ENCODE measurements at places on chromosomes 2 and 18.

DNA sequence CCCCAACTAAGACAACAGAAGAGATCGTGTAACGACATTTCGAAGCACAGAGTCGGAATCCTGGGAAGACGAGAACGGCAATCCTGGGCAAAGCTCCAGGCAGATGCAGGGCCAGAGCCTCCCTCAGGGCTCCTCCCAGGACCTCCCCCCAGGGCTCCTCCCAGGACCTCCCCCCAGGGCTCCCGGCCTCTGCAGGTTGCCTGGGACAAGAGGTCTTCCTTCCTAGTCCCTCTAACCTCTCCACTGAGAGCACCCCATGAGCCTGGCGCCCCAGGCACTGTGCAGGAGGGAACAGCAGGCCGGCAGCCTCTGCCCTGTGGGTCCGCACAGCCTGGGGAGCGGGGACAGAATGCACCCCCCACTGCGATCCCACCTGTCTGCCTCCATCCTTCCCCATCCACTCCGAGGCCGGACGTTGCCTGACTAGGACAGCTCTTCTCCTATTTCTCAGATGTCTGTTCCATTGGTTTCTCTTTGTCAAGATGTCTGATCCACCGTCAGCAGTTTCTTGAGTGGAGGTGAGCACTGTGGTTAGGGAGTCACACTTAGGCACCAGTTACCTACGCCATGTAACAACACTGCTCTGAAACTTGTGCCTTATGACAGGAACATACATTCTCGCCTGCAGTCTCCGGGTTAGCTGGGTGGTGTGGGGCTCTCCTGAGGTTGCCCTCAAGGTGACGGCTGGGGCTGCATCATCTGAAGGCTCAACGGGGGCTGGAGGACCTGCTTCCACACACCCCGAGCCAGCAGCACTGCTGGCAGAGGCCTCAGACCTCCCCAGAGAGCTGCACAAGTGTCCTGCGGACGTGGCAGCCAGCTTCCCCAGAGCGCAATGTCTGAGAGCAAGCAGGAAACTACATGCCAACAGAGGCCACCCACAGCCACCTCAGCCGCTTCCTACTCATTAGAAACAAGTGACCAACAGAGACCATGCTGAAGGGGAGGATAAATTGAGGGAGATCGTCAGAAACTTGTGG is 28.9 kb downstream of the ADI1 start:
- DNase-seq: no peak

GRCh38 chr2:225042800-225043167 is 516 bp upstream of the DOCK10 start:
- no peak for DNase-seq

DNA sequence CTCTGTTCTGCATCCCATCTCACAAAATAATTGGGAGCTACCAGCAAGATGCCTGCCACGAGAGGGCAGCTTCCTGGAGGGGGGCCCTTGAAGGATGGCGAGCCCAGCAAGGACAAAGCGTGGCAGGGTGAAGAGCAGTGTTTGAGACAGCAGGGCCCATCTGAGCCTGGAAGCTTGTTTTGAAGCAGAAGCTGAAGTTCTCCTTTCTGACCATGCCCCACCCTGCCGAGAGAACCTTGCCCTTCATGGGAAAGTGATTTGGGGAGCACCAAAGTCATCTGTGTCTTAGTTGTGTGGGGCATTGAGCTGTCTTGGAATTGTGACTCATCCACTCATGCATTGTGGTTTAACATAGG is 216.3 kb downstream of the BCL11A start:
- DNase-seq: no peak

- no peak for DNase-seq
These were observed 178.9 kb downstream of the AGAP1 start for GRCh38 chr2:235672720-235673119.

GRCh38 chr2:240789051-240789453 is 31.0 kb downstream of the KIF1A start:
- DNase-seq: no peak

DNA sequence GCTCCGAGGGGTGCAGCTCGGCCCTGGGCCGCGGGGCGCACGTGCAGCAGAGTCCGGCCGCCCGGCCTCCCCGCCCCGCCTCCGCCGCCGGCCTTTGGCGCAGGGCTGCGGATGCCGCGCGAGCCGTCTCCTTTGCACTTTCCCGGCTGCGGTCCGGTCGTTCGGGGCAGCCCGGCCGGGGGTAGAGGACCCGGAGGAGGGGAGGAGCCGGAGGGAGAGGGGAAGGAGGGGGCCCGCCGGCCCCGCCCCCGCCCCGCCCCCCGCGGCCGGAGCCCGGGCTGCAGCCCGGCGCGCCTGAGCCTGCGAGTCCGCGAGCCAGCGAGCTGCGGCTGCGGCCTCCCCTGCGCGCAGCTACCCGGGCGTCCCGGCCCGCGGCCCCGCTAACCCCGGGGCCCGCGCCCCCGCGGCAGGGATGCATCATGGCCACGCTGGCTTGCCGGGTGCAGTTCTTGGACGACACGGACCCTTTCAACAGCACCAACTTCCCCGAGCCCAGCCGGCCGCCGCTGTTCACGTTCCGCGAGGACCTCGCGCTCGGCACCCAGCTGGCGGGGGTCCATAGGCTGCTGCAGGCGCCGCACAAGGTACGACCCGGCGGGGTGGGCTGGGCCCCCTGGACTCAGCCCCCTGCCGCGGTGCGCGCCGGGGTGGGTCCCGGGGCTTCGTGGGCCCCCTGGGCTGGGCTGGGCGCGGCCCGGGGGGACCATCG is at the start of gene FHOD3:
TSS of gene FHOD3 (plus strand) at position 297 of the 709 bp plus-strand sequence. CDS start at position 420, 123 bp downstream.
- no peak for DNase-seq

- no peak for DNase-seq
These were observed 55.6 kb upstream of the MAP4K3 start for GRCh38 chr2:39492716-39493115.

DNA sequence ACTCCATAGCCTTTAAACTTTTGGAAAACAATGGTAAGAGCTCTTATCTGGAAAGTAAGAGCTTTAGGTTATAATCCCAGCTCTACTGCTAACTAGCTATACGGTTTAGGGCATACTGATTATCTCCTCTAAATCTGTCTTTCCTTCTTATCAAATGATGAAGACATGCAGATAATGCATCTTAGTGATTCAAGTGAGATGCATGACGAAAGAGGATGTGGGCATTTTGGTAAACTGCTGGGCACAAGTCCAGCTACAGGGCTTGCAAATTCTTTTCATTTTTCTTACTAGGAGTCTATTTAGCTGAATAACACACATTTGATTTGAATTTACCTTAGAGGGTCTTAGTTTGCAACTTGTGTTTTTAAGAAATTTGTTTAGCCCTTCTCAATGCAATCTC is 1604.8 kb upstream of the ZEB2 start:
- peak; percentile 13 for DNase-seq

DNA sequence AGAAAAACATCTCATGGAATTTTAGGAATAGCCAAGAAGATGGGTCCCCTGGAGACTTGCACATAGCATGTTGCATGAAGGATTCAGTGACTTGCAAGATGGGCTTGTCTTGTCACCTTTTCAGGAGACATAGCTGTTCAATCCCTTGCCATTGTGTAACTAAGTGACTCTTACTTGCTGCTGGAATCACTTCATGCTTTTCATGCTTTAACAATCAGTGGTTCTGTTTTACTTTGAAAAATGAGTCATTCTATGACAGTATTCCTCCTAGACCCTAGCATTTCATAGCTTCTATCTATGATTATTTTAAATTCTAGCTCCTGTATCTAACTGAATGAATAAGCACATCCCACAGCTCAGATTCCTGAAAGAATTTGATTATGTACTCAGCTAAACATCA is 2.8 kb downstream of the KYNU start:
- no peak for DNase-seq

DNA sequence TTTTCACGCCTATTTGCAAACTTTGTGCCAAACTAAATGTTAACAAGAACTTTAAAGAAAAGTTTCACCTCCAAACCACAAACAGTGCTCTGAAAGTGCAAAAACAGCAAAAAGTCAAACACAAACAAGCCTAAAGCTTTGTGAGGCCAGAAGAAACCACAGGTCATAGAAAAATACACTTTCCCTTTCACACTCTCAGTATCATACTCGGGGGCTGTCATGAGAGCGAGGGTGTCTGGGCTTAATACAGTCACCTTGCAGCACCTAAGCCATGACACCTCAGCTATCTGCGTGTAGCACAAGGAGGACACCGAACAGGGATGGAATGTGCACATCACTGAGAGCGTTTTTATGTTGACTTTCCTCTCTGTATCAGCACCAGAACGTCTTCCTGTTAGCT is 26.6 kb upstream of the SEH1L start:
- DNase-seq: no peak

DNA sequence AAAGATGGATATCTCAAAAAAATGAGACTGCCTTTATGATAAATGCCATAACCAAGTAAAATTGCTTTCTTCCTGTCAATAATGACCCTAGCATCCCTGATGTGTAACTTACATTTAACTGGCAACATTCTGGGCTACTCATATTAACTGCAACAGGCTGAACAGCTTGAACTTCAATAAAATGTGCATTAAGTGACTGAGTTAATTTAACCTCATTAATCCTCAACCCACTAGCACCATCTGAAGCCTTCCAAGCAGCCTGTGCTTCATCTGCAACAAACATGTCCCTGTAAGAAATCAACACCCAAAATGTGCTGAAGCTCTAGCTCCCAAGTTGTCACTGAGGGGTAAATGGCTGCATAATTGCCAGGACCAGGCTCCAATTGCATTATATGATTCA is 296.2 kb upstream of the ZC3H15 start:
- no peak for DNase-seq

DNA sequence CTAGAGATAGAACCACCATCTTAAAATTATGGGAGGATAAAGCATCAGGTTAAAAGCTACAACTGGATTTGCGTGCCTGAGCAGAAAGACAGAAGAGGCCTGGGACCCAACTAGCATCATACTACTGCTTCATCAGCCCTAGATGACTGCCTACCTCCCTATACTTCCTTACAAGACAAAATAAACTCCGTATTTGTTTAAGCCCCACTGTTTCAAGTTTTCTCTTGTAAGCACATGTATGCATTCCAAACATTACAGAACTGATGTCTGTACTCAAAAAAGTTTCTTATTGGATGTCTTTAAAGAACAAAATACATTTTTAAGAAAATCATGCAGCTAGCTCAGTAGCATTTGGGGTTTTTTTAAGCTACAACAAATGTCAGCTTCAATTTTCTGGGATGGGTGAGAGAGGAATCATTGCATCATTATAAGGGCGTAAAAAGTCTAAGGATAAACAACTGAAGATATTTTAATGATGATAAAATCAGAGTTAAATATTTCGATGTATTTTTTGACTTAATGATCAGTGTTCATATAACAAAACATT is 213.1 kb downstream of the EXOC6B start:
- no peak for DNase-seq

- no peak for DNase-seq
These were observed 141.1 kb downstream of the CDH20 start for GRCh38 chr18:61474341-61474740.

GRCh38 chr2:215697003-215697402 is 261.1 kb upstream of the FN1 start:
- no peak for DNase-seq

DNA sequence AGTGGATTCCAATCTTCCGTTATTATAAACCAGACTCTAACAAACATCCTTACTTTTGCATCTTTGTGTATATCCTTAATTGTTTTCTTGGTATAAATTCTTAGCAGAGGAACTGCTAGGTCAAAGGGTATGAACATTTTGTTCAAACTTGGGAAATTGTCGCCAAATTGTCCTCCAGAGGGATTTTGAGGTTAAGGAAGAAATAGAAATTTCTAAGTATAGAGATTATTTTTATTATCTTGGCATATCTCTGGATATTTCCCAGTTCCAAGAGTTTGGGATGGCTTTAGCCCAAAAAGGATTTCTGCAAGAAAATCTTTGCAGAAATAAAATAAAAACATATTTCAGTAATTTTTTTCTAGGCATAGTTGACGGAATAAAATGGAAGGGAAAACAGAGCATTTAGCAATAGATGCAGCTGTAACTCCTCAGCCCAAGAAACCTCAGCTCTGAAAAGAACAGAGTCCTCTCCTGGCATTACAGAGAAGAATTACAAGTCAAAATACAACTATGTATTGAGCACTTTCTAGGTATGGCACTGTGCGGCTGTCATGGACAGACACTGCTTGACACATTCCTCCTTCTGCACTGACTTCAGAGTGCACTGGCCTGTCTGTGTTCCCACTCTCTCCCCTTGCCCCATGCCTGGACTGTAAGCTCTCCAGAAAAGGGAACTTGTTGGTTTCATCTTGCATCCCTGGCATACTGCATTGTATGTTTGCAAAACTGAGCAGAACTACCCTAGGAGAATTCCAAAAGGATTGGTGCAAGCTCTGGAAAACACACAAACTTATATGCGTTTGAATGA is 117.3 kb upstream of the STON1 start:
- DNase-seq: peak; percentile 20

DNA sequence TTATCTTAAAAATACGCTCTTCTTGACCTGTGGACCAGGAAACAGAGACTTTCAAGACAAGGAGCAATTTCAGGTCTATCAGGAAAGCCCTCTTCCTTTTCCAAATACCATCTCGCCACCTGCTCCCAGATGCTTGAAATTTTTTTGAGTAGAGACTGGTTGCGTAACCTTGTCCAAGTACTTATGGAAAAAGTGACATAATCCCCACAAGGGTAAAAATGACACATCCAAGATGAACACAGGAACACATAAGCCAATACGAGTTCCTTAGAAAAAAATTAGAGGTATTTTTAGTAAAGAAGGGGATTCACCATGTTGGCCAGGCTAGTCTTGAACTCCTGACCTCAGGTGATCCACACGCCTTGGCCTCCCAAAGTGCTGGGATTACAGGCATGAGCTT is 1.8 kb downstream of the SERPINB13 start:
- DNase-seq: peak; percentile 47

DNA sequence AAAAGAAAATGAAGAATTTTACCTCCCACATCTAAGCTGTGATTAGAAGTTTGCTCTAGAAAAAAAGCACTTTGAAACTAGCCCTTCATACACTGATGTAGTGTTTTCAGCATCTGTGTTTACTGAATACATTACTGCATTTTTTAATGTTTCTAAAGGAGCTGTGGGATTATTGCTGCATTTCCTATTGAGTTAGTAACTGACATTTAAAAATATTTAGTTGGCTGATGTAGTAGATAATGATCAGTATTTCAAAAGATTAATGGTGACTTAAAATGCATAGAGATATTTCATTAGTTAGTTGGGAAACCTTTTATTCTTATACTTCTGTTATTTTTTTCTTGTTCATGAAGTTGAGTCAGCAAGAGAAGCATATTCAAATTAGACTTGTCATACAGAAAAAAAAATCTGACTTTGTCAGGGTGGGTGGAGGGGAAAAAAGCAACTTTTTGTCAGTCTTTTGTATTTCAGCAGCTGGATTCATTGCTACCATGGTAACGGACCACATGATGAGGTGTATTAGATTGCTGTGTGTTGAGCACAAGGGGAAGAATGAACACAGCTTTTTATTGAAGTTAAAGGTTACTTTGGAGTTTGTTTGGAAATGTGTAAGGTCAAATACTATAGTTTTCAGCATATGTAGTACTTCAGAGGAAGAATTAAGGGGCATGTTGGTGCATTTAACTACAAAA is at the start of gene DTNA:
TSS of gene DTNA (plus strand) at position 549 of the 692 bp plus-strand sequence. CDS start 45,679 bp downstream, outside the sequence.
- DNase-seq: peak; percentile 6

- DNase-seq: no peak
These were observed 154.4 kb upstream of the SERTAD2 start for GRCh38 chr2:64808092-64808491.
